8988T (cell line): ENCODE measurements at places on chromosomes 2 and 18.

DNA sequence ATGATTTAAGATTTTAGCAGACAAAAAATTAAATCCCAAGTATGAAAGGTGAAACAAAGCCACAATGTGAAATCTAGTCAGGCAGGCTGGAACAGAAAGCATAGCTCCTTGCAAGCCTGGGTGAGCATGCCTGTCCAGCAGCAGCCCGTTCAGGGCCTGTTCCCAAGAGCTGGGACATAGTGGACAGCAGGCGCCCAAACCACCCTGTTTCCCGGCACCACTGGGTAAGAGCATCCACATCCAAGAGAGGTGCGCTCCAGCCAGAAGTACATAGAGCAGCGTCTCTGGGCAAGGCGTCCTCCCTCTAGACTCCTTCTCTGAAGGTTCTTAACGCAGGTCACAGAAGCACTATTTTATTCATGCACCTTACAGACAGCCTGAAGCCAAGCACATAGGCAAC is 80.8 kb downstream of the DNER start:
- DNase-seq, result no peak

DNA sequence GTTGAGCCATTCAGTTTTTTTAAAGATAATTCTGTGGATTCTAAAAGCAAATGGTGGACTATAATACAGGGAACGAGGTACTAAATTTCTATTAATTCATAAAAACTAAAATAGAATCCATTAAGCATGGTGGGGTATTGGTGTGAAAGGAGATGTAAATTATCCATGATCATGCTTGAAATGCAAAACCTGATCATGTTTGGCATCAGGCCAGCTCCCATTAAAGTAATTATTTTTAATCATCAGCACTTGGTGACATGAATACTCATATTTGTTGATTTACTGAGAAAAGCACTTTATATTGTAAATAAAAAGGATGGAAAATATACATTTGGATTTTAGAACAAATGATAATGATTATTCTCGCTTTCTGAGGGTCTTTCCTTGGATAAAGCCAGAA is 232.3 kb upstream of the MEIS1 start:
- no peak for DNase-seq

DNA sequence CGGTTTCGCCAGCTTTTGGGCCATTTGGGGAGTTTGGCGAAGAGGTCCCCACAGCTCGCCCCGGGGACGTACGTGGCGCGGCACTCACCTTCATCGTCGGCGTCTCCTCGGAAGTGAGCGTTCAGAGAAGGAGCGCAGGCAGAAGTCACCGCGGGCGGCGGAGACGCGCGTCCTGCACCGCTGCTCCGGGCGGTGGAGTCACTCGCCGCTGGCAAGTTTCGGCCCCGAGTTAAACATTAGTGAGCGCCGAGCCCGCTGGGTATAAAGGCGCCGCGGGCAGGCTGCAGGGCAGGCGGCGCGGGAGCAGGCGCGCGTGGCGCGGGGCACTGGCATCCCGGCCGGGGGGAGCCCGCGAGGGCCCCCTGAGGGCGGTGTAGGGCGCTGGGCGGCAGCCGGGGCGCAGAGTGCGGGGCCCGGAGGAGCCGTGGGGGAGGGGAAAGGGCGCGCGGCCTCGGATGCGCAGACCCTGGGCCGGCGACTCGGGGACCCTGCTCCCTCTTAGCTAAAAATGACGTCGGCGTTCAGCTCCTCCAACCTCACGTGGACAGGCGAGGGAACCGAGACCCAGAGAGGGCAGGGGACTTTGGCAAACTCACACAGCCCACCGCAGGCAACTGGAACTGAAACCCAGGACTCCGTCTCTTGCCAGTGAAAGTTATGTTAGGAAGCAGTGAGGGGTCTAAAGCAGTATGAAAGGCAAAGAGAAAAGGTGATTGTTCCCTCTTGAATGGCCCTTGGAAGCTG is at the start of gene DPP4:
Gene DPP4 (minus strand): TSS at position 328 of the 744 bp plus-strand sequence. CDS start 234 bp downstream, at position 94.
- peak; percentile 73 for DNase-seq

DNA sequence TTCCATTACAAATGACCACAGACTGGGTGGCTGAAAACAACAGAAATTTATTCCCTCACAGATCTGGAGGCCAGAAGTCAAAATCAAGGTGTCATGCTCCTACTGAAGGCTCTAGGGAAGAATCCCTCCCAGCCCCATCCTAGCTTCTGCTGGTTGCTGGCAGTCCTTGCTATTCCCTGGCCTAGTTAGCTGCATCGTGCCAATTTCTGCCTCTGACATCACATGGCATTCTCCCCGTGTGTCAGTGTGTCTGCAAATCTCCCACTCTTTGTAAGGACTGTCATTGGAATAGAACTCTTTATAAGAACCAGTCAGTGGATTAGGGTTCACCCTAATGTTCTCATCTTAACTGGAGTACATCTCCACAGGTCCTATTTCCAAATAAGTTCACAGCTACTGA is 30.5 kb upstream of the NCKAP5 start:
- no peak for DNase-seq

DNA sequence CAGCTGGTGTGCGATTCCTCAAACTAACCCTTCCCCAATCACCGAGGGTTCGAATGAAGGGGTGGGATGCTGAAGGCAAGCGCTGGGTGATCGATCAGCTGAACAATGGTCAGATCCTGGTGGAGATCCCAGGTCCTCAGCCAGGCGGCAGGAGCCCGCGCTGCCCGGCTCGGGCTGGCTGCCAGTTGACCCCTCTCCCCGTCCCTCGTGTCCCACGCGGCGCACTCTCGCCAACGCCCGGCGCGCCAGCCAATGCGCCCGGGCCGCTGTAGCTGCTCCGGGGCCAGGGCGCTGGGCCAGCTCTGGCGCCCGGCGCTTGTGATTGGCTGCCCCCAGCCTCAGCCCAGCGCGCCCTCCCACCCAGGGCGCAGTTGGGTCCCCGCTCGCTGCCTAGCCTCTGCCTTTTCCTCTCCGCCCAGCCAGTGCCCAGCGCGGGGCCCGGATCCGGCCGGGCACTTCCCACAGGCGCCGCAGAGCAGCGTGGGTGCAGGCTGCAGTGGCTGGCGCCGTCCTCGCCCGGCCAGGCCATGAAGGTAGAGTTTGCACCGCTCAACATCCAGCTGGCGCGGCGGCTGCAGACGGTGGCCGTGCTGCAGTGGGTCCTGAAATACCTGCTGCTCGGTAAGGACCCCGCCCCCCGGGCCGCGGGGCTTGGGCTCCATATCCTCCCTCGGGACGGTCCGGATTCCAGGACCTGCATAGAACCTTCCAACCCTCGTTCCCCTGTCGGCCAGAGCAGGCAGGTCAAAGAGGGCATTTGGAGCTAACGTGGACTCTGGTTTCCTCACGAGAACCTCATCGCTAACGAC is at the start of gene MOGAT1:
Gene MOGAT1 (plus strand): TSS at position 400 of the 809 bp plus-strand sequence. CDS start 128 bp downstream, at position 528.
- no peak for DNase-seq

DNA sequence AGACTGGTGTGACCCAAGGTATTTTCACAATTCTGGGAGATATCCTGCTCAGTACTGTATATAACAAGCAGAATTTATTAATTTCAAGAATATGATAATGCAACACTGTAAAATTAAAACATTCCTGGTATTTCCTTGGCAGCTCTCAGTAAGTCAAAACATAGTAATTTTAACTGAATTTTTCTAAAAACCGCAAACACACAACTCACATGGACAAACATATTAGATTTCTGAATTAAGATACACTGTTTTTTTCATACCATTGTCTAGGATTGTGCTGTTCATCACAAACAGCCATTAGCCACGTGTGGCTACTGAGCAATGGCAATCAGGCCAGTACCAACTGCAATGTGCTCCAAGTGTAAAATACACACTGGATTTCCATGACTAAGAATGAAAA is 29.6 kb downstream of the LPIN2 start:
- no peak for DNase-seq

- no peak for DNase-seq
Observed at GRCh38 chr18:44802508-44802907, 121.8 kb downstream of the SETBP1 start.

- DNase-seq, result no peak
Observed at GRCh38 chr2:20404950-20405349, 41.9 kb upstream of the RHOB start.

GRCh38 chr18:13039806-13040205 is 48.6 kb downstream of the CEP192 start:
- DNase-seq, result no peak

- DNase-seq, result no peak
Observed at GRCh38 chr2:226884166-226884565, 48.3 kb downstream of the RHBDD1 start.

- no peak for DNase-seq
Observed at GRCh38 chr18:78473563-78473962, 506.1 kb upstream of the SALL3 start.

- no peak for DNase-seq
Observed at GRCh38 chr18:4581966-4582365, 126.9 kb upstream of the DLGAP1 start.

- DNase-seq, result no peak
Observed at GRCh38 chr2:112787729-112788393, 3.6 kb upstream of the IL1A start.

GRCh38 chr2:27909901-27910300 is 19.4 kb downstream of the BABAM2 start:
- DNase-seq, result no peak

DNA sequence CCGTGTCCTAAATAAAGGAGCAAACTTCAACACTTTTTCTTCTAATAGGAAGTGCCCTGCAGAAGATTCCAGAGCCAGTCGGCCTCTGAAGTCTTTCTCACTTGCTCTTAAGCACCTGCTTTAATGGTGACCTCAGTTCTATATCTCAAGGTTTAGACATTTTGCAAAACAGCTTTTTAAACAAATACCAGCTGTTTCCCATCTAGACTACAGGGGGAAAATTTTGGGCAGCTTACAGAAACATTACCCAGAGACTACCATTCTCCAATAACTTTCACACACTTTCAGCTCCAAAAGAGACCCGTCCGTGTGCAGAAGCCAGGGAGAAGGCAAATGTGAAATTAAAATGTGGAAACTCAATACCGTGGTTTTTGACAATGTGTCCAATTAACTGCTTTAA is 285.3 kb upstream of the CCDC68 start:
- DNase-seq, result no peak

DNA sequence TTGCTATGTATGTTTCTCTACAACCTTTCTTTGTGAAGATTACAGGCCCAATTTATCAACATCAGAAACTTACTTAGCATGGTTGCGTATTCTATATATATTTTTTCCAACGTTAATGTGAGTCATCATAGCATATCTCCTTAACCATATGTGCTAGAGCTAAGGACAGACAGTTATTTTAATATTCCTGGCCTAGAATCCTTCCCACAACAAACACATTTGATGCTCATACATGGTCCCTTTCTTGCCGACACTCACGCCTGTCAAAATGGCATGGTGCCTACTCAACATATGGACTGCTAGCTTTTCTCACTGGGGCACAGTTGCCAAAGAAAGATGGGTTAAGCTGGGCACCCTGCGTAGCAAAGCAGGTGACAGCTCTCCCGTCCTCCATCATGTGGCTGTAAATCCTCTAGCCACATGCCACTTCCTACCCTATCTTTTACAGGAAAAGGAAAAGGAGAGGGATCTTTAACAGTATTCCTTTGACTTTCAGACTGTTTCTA is 75.2 kb upstream of the GALNT5 start:
- DNase-seq, result no peak

GRCh38 chr2:13524492-13524891 is 807.8 kb downstream of the TRIB2 start:
- no peak for DNase-seq

GRCh38 chr2:221655300-221655699 is 83.2 kb upstream of the EPHA4 start:
- no peak for DNase-seq

DNA sequence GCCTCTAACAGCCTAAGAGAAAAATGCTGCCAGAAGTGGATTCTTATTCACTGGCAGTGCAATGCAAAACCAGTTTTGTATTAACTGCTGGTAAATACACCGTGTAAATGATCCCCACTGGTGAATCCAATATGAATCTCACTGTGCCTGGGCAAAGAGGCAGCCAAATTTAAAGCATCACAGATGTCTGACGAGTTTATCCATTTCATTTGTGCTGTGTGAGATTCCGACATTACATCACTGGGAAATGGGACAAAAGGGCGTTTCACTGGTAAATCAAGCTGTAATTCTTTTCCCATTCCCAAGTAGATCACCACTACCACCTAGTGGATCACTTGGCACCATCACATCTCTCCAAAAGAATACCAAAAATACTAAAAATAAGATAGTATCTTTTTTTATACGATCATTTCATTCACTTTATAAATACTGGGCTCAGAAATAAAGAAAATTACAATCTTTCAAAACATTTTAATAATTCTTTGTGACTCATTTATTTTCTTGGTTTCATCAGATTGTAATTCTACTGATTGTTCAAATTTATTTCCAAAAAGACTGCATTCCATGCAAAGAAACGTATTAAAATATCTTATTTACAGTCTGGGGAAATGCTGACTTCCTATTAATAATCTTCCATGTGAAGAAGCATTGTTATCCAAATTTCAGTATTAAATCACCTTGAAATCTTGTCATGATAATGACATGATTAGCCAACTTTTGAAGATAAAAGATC is 125.6 kb downstream of the GRB14 start:
- DNase-seq, result no peak

DNA sequence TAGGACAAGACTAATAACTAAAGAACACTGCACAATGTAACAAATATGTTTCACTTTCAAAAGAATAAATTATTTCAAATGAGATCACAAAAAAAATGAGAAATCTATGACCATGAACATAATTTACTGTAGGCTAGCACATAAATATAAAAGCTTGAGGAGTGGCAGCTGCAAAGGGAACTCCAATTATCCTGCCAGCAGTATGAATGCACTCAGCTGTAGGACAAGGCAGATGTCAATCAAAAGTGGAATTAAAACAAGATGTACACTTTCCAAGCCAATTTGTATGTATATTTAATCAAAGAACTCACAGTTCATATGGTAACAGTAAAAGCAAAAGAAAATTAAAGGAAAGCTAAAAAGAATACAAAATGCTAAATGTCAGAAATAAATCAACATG is 76.6 kb upstream of the NCKAP5 start:
- no peak for DNase-seq

DNA sequence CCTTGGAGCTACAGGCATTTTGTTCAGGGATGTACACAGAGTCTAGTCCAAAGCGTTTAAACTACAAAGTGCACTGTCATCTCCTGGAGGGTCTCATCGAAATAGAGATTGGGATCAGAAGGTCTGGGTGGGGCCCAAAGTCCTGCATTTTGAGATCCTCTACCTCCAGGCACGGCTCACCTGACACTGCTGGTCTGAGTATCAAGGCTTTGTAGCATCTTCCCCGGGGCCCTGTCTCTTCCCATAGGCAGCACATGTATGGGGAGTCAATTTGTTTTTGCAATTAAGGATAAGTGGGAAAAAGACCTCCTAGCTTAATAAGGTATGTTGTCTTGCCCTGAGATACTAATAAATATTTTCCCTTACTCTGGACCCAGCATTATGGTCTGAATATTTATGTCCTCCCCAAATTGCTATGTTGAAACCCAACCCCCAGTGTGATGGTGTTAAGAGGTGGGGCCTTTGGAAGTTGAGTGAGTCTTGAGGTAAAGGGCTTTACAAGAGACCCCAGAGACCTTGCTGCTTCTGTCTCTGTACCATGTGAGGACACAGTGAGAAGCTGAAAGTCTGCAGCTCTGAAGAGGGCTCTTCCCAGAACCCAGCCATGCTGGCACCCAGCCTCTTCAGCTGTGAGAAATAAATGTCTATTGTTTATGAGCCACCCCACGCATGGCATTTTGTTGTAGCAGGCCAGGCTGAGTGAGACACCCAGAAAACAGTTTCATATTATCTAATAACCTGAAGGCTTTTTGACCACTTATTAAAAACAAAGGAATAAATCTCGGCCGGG is 258.7 kb upstream of the HS6ST1 start:
- no peak for DNase-seq
